ENCODE measurements at places on chromosomes 7 and 10. TPM values are rescaled to one million over a fixed set of nuclear protein-coding genes. Genes with fewer than 3 reads are reported as not detected.

DNA sequence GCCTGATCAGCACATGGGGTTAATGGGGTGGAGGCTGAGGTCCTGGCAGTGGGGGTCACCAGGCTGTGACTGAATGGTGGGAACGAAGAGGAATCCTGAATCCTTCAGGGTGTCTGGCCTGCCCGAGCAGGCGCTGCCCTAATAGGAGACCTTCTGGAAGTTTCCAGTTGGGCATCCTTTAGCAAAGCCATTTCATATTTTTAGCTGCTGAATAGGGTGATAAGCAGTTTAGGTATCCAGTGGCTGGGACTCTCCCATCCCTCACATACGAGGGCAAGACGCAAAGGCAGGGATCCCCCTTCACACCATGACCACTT lies 159.3 kb downstream of the SH3PXD2A start:
- no peaks in the 10 kb centered on the region for H3K27me3 ChIP-seq
- no peaks in the 10 kb centered on the region for H3K36me3 ChIP-seq
- no peak overlapping the region for H3K4me3 ChIP-seq

DNA sequence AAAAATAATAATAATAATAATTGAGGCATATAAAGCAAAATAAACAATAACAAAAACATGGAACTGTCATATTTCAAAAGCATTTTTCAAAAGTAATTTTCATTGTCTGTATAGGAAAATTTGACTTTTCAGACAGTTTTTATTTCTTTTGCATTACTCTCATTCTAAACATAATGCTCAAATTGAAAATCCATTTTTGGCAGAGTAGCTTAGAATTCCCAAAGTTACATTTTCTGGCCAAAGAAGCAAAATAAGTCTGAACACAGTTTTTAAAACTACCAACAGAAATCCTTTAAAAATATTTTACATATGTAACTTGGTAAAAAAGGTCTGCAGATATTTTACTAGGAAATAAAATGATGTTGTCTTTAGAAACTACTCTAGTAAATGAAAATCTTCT lies 535.4 kb downstream of the ANKRD7 start:
- no peak overlapping the region for H3K27ac ChIP-seq
- H3K36me3 ChIP-seq: no peaks in the 10 kb centered on the region
- no peak for DNase-seq
- H3K4me1 ChIP-seq: no peaks in the 10 kb centered on the region

DNA sequence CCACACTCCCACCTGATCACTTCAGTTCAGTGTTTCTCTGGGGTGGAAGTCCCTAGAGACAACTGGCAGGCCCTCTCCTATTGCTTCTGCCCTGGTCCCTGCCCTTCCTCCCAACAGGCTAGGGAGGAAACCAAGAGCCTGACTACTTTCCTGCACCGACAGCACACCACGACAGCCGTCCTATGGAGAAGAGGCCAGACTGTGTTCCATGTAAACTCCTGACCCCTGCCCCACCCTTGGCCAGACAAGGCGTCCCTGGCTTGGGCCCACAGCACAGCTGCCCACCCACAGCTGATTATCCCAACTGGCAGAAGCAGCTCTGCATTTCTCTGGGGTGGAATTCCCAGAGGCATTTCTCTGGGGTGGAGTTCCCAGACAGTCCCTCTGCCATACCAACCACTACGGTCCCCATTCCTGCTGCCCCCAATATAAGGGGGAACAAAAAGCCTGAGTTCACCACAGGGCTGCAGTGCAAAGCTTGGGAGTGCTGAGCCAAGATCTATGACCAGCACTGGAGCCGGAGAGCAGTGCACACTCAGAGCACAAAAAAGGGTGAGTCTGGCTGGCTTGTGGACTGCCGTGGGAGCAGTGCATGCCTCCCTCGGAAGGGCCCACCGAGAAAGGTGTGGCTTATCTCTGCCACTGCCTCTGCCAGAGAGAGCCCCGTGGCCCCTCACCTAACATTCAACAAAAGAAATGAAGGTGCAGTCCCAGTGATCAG lies 193.4 kb downstream of the HPSE2 start:
- no peak overlapping the region for H3K27ac ChIP-seq
- no peaks in the 10 kb centered on the region for H3K36me3 ChIP-seq
- no peaks in the 10 kb centered on the region for H3K27me3 ChIP-seq
- H3K4me1 ChIP-seq: no peaks in the 10 kb centered on the region
- no peak overlapping the region for H3K4me3 ChIP-seq

GRCh38 chr10:117942226-117942625 lies 104.5 kb downstream of the RAB11FIP2 start:
- H3K4me3 ChIP-seq: no peak overlapping the region
- no peak for DNase-seq
- H3K27me3 ChIP-seq: peaks cover 3% of the 10 kb centered on the region
- no peaks in the 10 kb centered on the region for H3K4me1 ChIP-seq
- no peak overlapping the region for H3K27ac ChIP-seq
- H3K36me3 ChIP-seq: no peaks in the 10 kb centered on the region

GRCh38 chr10:131261890-131262475 lies 49.5 kb downstream of the TCERG1L start:
- no peaks in the 10 kb centered on the region for H3K27me3 ChIP-seq
- no peak overlapping the region for H3K4me3 ChIP-seq
- H3K36me3 ChIP-seq: no peaks in the 10 kb centered on the region
- no peak overlapping the region for H3K27ac ChIP-seq

- peaks cover 7% of the 10 kb centered on the region for H3K4me1 ChIP-seq
- peaks cover 9% of the 10 kb centered on the region for H3K27me3 ChIP-seq
- no peaks in the 10 kb centered on the region for H3K36me3 ChIP-seq
- no peak overlapping the region for H3K27ac ChIP-seq
These were observed 62.1 kb upstream of the STEAP1B start for GRCh38 chr7:22561895-22562593.

DNA sequence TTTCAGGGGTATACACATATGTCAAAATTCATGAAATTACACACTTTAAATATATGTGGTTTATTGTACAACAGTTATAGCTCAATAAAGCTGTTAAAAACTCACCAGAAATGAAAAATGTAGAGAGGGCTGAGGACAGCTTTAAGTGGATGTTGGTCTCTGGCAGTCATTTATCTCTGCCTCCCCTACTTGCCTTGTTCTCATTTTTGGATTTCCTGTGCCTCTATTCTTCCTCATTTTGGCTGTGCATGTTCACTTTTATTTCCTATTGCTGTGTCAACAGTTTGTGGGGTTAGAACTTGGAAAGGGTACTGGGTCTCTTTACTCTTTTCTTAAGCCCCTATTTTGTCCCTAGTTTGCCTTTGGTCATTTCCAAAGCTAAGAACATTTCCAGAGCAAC lies 18.6 kb upstream of the MEST start:
- H3K27ac ChIP-seq: no peak overlapping the region
- peaks cover 5% of the 10 kb centered on the region for H3K27me3 ChIP-seq
- H3K36me3 ChIP-seq: no peaks in the 10 kb centered on the region
- DNase-seq: no peak

DNA sequence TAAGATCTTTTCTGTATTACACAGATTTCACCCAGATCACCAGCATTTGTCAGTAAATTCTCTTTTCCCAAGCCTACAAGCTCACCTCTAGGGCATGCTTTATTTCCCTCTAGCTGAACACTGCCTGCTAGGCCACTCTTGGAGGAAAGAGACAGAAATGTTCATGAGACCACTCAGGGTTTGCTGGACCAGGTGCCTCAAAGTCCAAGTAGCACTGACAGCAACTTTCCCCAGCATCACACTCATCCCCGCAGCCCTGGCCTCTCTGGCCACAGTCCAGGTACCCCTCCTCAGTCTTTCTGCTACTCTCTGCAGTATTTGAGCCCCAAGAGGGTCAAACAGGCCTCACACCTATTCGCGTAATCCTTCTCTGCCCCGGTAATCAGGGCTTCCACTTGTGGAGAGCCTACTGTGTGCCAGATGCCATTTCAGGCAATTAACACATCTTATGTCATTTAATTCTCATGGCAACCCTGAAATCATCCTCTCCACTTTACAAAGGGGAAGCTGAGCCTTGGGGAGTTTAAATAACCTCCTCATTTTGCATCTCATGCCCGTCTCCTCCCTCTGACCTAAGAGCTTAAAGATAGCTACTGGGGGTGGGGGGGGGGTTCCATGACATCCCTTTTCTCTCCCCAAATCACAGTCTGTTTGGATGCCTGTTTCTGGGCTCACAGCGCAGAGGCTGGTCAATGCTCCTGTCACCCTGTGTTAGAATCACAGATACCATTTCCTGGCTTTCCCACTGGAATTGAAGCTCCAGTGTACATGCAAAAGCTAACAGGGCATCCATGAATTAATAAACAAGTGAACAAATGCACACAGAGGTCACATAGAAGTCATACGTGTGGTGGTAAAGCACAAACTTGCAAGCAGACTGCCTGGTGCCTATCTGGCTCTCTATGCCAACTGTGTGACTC lies 88.5 kb downstream of the PRLHR start:
- no peak overlapping the region for H3K4me3 ChIP-seq
- DNase-seq: no peak
- no peaks in the 10 kb centered on the region for H3K36me3 ChIP-seq
- peaks cover 4% of the 10 kb centered on the region for H3K27me3 ChIP-seq
- H3K4me1 ChIP-seq: no peaks in the 10 kb centered on the region

- no peak overlapping the region for H3K4me3 ChIP-seq
- no peaks in the 10 kb centered on the region for H3K36me3 ChIP-seq
- no peaks in the 10 kb centered on the region for H3K27me3 ChIP-seq
- no peak for DNase-seq
- peaks cover 49% of the 10 kb centered on the region for H3K4me1 ChIP-seq
- H3K27ac ChIP-seq: no peak overlapping the region
These were observed 17.6 kb upstream of the DDIT4 start for GRCh38 chr10:72255977-72256729.

GRCh38 chr7:4849390-4849789 lies 12.4 kb downstream of the PAPOLB start:
- no peaks in the 10 kb centered on the region for H3K27me3 ChIP-seq
- no peak for DNase-seq
- no peak overlapping the region for H3K27ac ChIP-seq
- no peaks in the 10 kb centered on the region for H3K36me3 ChIP-seq
- H3K4me3 ChIP-seq: no peak overlapping the region

DNA sequence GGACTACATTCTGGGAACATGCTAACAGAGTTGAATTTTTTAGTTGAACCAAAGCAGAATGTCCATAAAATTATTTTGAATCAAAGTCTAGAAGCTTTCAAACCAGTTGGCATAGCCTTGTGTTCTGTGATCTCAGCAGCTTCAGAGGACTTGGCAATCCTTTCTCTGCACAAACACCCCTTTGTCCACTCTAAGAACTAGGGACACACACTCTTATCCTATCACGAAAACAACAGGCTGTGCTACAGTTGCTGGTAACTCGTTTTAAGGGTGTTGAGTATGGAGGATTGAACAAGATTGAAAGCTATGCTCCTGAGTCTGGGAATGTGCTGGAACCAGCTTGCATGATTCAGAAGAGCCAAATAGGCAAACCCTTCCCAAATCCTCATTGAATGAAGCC lies 76.4 kb upstream of the PRSS58 start:
- H3K36me3 ChIP-seq: no peaks in the 10 kb centered on the region
- H3K4me1 ChIP-seq: no peaks in the 10 kb centered on the region

GRCh38 chr10:97373456-97373855 lies 27.7 kb downstream of the RRP12 start:
- DNase-seq: no peak
- H3K36me3 ChIP-seq: peaks cover 10% of the 10 kb centered on the region
- no peaks in the 10 kb centered on the region for H3K4me1 ChIP-seq
- no peak overlapping the region for H3K4me3 ChIP-seq
- no peaks in the 10 kb centered on the region for H3K27me3 ChIP-seq
- H3K27ac ChIP-seq: no peak overlapping the region

DNA sequence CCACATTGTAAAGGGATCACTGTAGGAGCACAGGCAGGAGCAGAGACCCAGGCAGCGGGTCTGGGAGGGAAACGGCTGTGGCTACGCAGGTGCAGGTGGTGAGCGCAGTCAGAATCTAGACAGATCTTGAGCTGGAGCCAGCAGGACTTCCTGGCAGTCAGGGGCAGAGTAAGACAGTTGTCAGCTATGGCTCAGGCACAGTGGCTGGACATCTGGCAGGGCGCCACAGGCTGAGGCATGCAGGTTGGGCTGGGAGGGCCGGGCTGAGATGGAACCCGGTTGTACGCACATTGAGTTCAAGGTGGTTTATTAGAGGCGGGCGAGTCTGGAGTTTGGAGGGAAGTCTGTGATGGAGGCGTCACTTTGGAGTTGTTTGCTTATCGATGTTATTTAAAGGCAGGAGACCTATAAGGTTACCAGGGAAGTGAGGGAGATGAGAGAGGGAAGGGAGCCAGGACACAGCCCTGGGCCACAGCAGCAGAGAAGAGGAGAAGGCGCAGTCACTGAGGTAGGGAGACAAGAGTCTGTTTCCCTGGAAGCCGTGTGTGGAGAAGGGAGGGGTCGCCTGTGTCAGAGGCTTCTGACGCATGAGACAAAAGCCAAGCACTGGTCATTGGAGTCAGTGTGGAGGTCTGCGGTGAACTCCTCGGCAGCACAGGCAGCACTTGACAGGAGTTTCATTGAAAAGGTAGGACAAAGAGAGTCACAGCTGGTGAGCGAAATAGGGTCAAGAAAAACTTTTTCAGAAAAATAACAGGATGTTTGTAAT lies 73.8 kb downstream of the LANCL2 start:
- H3K4me3 ChIP-seq: no peak overlapping the region
- no peak overlapping the region for H3K27ac ChIP-seq
- no peaks in the 10 kb centered on the region for H3K36me3 ChIP-seq
- H3K27me3 ChIP-seq: no peaks in the 10 kb centered on the region
- DNase-seq: peak; percentile 32

GRCh38 chr10:86785037-86785436 lies 28.6 kb downstream of the BMPR1A start:
- H3K36me3 ChIP-seq: no peaks in the 10 kb centered on the region
- DNase-seq: no peak
- H3K4me1 ChIP-seq: no peaks in the 10 kb centered on the region
- H3K27me3 ChIP-seq: no peaks in the 10 kb centered on the region
- H3K4me3 ChIP-seq: no peak overlapping the region
- H3K27ac ChIP-seq: no peak overlapping the region

DNA sequence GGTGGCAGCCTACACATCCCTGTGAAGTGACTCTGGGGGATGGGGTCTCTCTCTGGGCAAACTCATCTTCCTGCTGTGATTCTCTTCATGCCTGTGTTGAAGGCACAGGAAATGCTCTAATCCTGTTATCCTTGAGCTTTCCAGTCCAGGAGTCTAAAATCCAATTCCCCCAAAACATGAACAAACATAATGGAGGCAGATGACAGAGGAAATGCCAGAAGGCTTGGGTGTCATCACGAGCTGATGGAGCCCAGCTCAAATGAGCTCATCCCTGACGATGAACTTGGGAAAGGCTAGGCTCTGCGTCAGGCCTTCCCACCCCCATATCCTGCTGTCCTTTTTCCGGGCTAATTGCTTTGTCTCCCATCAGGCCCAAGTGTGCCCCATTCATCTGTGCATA lies 165.9 kb upstream of the PODXL start:
- no peak overlapping the region for H3K4me3 ChIP-seq
- DNase-seq: no peak
- no peaks in the 10 kb centered on the region for H3K36me3 ChIP-seq
- H3K27ac ChIP-seq: no peak overlapping the region

- DNase-seq: peak; percentile 23
- peak overlapping the region; percentile 64 for H3K4me3 ChIP-seq
- H3K27ac ChIP-seq: peak overlapping the region; percentile 85
- peaks cover 34% of the 10 kb centered on the region for H3K4me1 ChIP-seq
- H3K27me3 ChIP-seq: no peaks in the 10 kb centered on the region
These were observed 25.9 kb downstream of the RGS10 start for GRCh38 chr10:119516381-119517234.

- no peaks in the 10 kb centered on the region for H3K27me3 ChIP-seq
- H3K27ac ChIP-seq: no peak overlapping the region
- H3K4me3 ChIP-seq: no peak overlapping the region
- no peaks in the 10 kb centered on the region for H3K36me3 ChIP-seq
- no peaks in the 10 kb centered on the region for H3K4me1 ChIP-seq
- no peak for DNase-seq
These were observed 69.5 kb downstream of the STEAP1B start for GRCh38 chr7:22430457-22430856.

Gene ACSM6
- polyA plus RNA-seq: not detected

Gene PRSS1
- not detected for polyA plus RNA-seq

Gene CYP2C18
- polyA plus RNA-seq: not detected

Gene BMPR1A
- polyA plus RNA-seq: 2.2 TPM

Gene DLG5
- polyA plus RNA-seq: 0.17 TPM

Gene IFIT3
- 12.4 TPM for polyA plus RNA-seq

Gene SP4
- 16.6 TPM for polyA plus RNA-seq

All from CD4-positive, CD25-positive, alpha-beta regulatory T cell (primary cell).